ENCODE measurements at places on chromosomes 3 and 15.
A peak's percentile ranks its signal among the peaks of the same experiment; 100 is the strongest.

- no peak for DNase-seq
Observed at GRCh38 chr3:46895761-46896160, 18.2 kb downstream of the PTH1R start.

DNA sequence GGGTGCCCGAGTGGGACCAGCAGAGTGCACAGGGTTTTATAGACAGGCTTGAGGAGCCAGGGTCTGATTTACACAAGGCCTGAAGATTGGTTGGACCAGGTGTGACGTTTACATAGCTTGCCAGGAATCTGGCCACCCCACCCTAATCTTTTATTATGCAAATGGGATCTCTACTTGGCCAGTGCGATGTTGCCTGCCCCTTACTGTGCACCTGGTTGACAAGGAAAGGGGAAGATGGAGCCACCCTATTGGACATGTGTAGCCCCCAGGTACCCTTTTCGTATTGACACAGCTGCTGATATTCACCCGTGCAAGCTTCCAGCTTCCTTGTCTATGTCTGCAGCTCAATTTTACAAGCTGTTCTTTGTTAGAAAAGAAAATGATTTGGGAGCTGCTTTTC is 132.0 kb downstream of the ARNT2 start:
- no peak for DNase-seq

DNA sequence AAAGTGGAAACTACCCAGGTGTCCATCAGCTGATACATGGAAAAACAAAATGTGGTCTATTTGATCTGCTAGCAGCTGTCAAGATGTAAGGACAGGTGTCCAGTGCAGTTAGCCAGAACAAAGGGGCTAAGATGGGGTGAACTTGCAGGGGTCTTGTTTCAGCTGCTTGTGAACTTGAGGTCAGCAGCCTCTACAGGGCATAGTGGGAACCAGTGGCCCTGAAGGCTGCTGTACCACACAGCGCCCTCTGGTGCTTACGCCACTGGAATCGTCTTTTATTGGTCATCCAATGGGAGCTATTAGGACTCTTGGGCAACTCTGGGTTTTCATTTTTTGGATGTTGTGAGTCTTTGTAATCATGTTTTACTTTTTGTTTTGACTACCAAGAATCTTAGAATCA is 62.2 kb upstream of the CTSH start:
- peak; percentile 40 for DNase-seq

GRCh38 chr3:195073866-195074860 is 196.8 kb downstream of the XXYLT1 start:
- DNase-seq: no peak

GRCh38 chr3:134628884-134629283 is 21.9 kb downstream of the KY start:
- DNase-seq: no peak

Measured in fibroblast of skin of right quadriceps (primary cell).